ENCODE measurements at places on chromosomes 1 and 21.

GRCh38 chr1:36989241-36989640, 45.1 kb downstream of the GRIK3 start:
- no peak for DNase-seq

DNA sequence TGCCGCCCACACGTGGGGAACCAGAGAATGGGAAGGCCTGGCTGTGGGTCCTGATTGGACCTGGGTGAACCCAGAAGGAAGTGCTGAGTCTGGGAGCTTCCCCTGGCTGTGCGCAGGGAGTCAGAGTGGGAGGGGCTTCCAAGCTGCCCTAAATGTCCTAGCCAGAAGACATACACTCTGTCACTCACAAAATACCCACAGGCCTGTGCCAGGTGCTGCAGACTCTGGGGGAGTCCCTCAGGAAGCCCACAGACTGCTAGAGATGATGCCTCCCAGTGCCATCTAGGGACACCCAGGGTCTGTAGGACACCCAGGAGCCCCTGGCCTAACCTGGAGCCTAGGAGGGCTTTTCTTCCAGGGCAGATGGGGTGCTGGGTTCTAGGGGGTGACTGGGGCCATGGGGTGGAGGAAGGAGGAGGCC, 33.7 kb upstream of the LRP8 start:
- DNase-seq, result no peak

- no peak for DNase-seq
These were observed 169.0 kb downstream of the LBR start for GRCh38 chr1:225258811-225259210.

DNA sequence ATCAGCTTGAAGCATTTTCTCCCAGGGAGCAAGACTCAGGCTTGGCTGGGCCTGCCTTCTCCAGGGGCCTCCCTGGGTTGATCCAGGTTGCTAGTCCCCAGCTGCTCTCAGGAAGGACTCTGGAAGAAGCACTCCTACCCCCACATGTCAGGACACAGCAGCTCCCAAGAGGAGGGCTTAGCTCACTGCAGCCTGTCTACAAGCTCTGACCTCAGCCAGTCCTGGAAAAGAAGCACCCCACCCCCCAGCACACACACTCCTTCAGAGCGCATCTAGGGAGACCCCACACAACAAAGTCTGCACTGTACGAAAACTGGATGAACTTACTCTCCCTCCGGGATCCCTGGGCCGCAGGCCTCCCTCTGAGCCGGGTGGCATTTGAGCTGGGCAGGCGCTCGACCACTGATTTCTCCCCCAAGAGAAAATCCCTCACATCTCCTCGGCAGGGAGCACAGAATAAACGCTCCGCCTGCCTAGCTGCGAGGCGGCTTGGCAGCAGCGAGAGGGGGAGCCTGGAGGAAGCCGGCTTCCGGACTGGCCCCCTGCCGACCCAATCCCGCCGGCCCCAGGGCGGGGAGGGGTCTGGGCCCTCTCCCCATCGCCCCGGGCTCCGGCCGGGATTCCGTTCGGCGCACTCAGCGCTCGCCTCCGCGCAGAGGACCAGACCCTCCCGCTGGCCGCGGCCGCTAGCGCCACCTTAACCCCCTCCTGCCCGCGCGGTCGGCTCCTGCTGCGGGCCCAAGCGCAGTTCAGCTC, at the start of gene KCNA2:
KCNA2 (minus strand) TSS at position 458 of the 756 bp plus-strand sequence. CDS start 1,576 bp downstream, outside the sequence.
- no peak for DNase-seq

DNA sequence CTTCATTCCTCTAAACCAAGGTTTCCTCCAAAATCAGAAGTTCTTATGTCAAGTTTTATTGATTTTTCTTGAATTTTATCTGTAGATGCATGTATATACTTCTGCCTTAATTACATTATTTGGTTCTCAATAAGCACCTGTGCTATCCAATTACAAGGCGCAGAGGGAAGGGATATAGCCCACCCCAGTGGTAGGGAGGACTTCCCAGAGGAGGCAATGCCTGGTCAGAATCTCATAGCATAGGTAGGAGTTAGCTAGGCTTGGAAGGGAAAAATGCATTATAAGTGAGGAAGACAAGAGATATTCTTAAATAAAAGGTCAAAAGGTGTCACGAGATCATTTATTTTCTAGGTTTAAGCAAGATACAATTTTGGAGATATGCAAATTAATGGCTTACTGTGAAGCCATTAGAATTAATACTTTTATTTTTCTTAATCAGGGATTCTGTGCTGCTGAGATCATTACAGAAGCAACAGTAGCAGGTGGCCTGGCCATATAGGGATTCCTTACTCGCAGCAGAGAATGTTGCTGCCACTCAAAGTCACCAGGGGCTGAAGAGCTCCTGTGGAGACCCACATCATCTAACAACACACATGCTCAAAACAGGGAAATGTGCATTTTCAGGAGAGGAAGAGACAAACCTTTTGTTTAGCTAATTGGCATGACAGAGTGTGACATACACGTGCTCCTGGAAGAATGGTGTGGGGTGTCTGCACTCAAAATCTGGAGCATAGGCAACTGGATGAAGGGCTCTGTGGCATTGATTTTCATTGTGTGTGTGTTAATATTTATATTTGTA, 178.3 kb downstream of the ATG4C start:
- no peak for DNase-seq

DNA sequence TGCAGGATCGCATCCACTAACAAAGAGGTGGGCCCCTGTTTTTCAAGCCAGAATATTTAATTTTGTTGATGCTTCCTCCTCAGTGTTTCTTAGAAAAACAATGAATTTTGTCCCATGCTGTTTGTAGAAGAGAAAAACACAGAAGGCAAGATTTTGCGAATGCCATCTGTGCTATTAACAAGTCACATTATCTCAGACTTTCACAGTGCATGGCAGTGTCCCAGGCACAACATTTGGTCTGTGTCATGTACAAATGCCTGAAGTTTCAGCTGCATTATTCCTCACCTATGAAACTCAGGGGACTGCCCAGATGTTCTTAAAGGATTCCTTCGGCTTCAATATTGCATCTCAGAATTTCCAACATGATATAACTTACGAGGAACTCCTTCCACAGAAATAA, 99.6 kb upstream of the ZC3H11B start:
- no peak for DNase-seq

DNA sequence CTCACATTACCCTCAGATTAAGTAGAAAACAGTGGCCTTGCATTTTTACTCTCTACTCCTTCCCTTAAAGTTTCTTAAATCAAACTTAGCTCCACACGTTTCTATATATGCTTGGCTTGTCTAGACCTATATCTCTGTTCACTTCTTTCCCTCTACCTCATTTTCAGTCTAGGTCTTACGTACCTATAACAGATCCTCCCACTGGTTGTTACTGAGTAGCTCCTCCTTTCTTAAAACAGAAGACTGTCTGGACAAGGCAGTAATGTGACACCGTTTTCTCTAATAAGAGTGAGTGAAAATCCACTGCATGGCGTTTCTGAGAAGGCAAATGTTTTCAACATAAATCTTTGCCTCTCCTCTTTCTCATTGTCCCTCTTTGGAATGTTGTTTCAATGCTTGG, 211.7 kb upstream of the POGK start:
- DNase-seq, result no peak

DNA sequence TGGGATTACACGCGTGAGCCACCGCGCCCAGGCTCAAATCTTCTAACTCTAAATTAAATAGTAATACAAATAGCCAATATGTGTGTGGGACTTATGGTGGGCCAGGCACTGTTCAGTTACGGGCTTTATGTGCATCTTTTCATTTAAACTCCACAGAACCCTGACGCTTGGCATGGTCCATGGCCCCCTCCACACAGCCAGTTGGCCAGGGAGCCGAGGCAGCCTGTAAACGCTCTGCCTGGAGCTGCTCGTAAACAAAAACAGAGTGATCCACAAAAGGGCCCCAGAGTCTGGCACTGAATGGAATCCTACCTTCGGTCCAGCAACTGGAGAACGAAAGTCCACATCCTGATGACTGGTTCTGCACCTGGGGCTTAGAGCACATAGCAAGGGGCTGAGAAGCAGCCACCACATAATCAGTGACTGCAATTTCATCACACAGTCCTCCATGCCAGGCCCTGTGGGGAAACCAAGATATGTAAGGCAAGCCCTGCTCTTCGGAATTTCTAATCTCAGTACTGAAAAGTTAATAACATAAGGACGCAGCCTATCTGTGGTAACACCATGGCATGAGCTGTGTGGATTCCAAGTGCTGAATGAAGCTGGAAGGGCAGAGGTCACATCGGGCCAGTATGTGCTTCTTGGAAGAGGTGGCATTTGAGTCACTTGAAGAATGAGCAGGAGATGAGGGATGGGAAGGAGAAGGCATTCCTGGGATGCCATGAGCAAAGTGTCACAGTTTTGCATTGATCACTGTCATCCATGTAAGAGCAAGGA, 13.5 kb upstream of the ADAMTSL4 start:
- no peak for DNase-seq

DNA sequence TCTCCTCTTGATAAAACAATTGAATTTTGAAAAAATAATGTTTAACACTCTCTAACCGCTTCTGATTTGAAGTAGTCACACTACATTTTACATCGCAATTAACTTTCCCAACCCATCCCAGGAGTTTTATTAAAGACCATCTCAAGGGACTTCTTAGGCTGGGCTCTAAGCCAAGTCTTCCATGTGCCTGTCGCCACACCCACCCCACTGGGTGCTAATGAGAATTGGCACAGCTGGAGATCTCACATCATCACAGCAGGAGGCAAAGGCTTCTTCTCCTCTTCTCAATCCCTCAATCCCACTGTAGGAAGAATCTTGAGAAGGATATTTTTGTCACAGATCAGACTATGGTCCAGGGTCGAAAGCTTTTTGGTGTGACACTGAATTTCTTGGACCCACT, 328.9 kb downstream of the NUF2 start:
- DNase-seq, result no peak

DNA sequence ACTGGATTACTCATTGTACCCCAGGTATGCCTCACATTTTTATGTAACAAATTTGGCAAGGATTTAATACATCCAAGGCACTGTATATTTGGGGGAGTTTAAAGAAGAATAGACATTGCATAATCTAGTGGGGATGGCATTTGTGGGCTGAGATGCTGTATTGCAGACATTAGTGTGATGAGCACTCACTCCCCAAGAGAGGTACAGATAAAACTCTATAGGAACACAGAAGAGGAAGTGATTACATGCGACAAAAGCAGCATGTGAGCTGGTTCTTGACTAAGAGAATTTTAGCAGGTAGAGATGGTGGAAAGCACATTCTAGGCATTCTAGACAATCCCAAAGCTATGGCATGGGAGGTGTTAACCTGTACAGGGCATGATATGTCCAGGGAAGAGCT, 24.2 kb upstream of the CDC14A start:
- DNase-seq, result no peak

- DNase-seq, result no peak
These were observed 7.4 kb downstream of the CFAP74 start for GRCh38 chr1:1996207-1996651.

GRCh38 chr1:2609319-2610035, 22.9 kb downstream of the PRXL2B start:
- no peak for DNase-seq

DNA sequence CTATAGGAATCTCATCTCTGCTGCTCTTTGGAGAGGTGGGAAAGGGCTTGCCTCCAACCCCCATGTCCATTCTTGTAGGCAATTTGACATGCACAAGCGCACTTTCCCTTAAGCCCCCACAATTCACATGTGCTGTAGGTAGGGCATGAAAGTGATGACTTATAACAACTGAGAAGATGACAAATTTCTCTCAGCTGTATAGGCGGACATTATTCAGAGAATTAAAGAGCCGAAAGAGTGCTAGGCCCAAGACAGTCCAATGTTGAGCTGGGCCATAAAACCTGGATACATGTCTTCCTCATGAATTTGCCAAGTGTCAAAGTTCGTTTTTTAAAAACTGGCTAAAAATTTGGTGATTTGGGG, 106.3 kb upstream of the LYPLAL1 start:
- DNase-seq, result no peak

DNA sequence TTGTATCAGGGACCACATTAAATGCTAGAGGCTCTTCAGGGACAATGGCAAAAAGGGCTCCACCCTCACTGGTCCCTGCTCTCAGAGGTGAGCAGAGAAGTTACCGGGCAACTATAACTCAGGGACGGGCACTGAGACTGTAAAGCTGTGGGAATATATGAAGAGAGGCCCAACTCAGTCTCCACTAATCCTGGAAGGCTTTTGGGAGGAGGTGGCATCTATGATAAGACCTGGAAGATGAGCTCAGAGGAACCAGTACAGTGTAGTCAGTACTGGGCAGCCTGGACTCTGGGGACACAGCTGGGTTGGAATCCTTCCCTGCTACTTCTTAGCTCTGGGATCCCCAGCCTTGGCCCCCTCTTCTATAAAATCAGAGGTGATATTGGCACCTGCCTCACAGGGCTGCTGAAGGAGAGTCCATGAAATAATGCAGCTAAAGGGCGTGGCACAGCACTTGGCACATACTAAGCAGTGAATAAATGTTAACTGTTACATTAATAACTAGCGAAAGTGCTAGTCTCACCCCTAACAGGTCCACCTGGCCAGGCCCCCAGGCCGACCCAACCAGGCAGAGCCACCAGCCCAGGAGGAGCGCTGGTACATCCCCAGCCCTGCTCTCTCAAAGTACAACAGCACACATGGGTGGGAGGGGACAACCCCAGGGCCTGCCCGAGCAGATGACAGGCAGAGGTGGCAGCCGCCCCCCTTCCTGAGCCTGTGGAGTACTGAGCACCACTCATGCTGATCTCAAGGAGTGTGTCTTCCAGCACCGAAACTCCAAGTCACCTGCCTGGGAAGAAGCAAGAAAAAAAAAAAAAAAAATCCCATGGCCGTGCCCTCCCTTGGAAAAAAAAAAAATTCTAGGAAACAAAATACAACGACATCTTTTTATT, 62.7 kb downstream of the CASZ1 start:
- DNase-seq, result no peak

- no peak for DNase-seq
These were observed 63.1 kb upstream of the SLC2A1 start for GRCh38 chr1:43021547-43022474.

GRCh38 chr1:61743431-61743705, 1.1 kb downstream of the PATJ start:
- no peak for DNase-seq

DNA sequence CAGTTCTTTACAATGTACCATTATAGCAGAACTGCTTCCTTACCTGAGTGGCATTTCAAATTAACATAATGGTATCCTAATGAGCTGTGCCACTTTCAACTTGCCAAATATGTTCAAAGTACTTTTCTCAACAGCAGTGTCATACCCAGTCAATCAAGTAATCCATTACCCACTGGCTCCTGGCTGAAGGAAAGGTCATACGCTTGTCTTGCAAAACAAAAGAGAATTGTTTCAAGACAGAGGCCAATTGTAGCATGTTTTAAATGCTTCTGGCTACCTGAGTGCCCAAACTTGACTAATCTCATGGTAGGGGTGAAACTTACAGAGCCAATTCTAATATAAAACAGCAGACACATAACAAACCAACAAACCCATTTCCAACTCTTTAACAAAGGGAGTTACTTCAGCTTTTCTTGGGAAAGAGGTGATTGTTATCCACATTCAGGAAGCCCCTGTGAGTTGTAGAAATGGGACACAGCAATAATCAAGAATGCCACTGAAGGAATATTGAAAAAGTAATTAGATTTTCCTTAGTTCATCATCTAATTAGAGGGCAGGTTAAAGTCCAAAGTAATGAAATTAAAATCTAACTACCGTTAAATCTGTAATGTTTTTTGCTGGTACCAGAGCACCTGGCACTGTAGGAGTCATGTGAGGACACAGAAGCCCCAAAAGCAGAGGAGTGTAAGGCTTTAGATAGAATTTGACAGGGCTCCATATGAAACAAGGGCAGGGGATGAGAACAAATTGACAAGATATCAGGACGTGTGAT, 241.9 kb downstream of the RWDD3 start:
- DNase-seq, result no peak

GRCh38 chr1:64162151-64162550, 41.3 kb upstream of the UBE2U start:
- no peak for DNase-seq

GRCh38 chr1:199751962-199752687, 275.4 kb upstream of the NR5A2 start:
- DNase-seq, result no peak
